ENCODE measurements at places on chromosomes 1 and 21.

DNA sequence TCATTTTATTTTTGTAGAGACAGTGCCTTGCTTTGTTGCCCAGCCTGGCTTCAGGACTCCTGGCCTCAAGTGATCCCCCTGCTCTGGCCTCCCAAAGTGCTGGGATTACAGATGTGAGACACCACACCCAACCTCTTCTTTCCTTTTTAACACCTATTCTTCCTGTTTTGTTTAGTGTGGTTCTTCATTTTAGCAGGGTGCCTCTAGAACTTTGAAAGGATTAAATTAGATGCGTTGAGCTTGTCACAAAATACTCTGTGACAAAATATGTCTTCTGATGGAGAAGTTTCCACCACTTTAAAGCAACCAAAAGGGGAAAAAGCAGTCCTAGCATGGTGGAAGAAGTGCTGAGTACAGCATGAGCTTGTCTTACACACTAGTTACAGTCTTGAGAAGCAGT, 42.0 kb downstream of the CDC14A start:
- no peak for DNase-seq

DNA sequence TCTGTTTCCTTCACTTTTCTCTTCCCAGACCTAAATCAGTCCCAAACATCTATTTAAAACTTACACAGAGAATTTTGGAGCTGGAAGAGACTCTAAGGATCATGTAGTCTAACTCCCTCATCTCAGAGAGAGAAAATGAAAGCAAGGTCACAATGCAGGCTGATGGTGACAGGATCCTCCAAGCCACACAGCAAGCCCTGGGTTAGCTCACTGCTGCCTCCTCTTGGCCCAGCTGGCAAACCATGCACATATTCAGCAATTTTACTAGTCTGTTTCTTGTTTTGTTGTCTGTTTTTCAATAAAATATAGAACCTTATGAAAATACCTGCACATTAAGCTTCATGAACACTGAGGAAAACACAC, 27.7 kb upstream of the LY9 start:
- DNase-seq = no peak

DNA sequence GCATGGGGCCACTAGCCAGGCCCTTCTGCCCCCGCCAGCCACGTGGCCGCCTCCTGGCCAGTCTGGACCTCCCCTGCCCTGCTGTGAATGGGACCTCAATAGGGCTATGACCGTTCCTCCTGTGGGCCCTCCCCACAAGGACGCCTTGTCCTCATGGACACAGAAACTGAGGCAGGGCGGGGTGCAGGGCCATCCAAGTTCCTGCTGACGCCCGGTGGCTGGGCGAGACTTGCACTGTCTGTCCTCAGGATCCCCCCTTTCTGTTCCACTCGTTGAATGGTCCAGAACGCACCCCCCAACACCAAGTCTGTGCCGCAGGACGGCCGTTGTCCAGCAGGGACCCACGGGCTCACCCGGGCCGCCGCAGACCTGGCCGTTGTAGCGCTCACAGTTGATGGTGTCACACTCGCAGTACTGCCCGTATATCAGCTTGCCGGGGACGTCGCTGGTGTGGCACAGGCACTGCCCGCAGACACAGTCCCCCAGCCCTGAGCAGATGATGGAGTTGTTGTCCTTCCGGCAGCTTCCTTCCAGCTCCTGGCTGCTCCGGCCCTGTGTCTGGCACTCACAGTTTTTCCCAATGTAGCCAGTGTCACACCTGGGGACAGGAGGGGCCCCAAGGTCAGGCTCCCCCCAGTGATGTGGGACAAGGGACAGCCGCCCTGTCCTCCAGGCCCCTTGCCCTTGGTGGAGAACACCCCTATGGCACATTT, 16.3 kb upstream of the PTTG1IP start:
- DNase-seq = no peak

GRCh38 chr1:104459886-104460285, 710.2 kb downstream of the AMY1C start:
- no peak for DNase-seq

- no peak for DNase-seq
Observed at GRCh38 chr1:227934476-227935313, 13.0 kb downstream of the WNT9A start.

All from NCI-H2029 (cell line).